ENCODE measurements at places on chromosomes 2 and 18.

- DNase-seq, result no peak
Observed at GRCh38 chr2:12061286-12062052, 315.0 kb downstream of the LPIN1 start.

DNA sequence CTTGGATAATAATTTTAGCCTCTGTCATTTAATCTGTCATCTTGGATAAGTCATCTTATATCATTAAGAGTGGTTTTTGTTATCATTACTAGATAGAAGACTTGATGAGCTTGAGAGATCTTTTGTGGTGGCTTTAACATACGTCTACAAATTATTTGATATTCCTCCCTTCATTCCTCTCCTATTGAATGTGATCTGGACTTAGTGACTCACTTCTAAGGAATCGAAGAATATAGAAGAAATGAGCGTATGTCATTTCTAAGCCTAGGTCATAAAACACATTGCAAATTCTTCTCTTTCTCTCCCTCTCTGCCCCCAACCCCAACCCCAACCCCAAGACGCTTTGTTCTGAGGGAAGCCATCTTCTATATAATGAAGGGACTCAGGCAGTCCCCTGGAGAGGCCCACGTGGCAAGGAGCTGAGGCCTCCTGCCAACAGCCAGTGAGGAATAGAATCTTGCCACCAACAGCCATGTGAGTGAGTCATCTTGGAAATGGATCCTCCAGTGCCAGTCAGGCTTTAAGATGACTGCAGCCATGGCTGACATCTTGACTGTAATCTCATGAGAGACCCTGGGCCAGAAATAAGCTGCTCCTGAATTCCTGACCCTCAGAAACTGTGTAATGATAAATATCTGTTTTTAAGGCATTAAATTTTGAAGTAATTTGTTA lies 221.6 kb upstream of the SP5 start:
- DNase-seq, result no peak

DNA sequence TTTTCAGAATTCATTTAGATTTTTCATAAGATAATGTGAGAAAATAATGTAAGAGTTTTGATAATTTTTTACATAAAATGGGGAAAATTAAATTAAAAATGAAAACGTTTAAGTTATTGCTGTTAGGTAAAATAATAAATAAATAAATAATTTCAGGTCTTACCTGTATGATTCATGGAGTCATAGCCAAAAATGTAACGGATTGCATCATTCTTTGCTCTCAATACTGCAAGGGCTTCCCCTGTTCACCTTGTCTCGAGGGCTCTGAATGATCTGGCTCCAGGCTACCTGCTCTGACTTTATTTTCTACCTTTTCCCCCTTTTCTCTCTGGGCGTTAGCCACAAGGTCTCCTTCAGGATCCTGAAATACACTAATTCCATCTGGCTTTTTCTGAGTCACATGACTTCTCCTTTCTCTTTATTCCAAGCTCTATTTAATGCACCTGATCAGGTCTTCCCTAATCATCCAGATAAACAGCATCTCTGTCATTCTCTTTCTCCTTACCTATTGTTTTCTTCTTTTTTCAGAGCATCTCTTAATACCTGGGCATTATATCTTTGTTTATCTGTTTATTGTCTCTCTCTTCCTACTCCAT lies 30.0 kb upstream of the CFAP36 start:
- no peak for DNase-seq

GRCh38 chr2:159213296-159213695 lies 73.2 kb downstream of the WDSUB1 start:
- DNase-seq, result no peak
